Stimulated activated CD4-positive, alpha-beta T cell treated with anti-CD3 and anti-CD28 coated beads, Interleukin-12 subunit alpha, Interleukin-12 subunit beta, amount 100 ng/mL, for 48 hours (primary cell): ENCODE measurements at places on chromosomes 2 and 18.

DNA sequence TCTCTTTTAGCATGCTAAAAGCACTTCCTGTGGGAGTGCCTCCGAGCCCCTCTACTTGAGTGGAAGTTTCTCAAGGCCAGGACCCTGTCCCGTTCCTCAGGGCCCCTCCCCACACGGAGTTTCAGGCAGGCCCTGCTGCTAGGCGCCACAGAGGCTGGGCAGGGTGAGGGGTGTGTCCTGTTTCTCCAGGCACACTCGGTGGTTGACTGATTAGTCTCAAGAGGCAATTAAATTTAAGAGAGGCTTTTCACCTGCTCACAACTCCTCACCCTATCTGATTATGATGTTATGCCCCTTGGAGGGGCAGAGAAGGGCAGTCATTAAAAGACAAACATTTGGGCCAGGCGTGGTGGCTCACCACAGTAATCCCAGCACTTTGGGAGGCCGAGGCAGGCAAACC, 160.8 kb upstream of the HAAO start:
- no peak for DNase-seq

- no peak for DNase-seq
Measured at GRCh38 chr18:63677500-63678225, 16.0 kb upstream of the SERPINB3 start.

- DNase-seq, result no peak
Measured at GRCh38 chr18:3246635-3247239, 864 bp upstream of the MYL12A start.

- DNase-seq, result no peak
Measured at GRCh38 chr2:223819891-223820290, 17.5 kb downstream of the AP1S3 start.

GRCh38 chr2:216351172-216351925, 20.9 kb downstream of the MARCHF4 start:
- DNase-seq, result no peak

DNA sequence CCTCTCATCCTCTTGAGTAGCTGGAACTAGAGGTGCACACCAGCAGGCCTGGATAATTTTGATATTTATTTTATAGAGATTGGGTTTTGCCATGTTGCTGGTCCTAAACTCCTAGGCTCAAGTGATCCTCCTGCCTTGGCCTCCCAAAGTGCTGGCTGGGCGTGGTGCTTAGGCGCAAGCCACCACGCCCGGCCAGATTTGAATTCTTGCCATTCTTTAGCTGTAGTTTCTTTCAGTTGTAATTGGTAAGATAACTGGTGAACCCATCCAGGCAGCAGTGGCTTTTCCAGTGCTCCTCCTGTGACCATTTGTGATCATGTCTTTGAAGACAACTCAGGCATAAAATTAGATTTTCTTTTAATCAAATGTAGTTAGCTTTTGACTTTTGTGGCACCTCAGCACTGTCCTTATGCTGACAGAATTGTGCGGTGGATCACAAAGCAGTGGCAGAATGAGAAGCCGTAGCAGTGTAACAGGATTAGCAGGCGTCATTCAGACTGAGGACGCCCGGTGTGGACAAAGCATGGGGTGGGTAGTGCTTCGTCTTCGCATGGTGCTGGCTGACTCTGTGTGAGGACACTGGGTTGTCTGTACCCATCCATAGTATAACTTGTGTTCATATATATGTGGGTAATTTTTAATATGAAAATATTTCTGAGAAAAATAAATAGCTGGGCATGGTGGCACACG, 30.0 kb upstream of the TOGARAM2 start:
- no peak for DNase-seq

- DNase-seq, result no peak
Measured at GRCh38 chr2:235911633-235912233, 256.5 kb downstream of the GBX2 start.
